ENCODE measurements at places on chromosomes 5 and 9.

DNA sequence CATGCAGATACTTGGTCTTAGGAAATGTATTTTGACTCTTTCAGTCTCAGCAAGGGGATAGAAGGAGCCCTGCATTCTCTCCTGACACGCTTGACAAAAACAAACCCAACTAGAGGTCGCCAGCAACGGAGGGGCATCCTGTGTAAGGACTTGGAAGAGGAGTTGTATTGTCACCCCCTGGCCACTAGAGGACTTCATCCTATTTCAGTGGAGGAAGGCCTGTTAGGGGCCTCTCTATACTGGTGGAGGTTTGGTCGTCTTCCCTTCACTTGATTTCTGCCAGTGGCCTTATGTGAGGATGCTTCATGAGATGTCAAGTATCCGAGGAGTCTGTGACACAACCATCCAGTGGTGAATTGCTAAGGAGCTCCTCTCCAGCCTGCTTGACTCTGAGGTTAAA, 122.8 kb upstream of the STC2 start:
- DNase-seq: peak; percentile 36

DNA sequence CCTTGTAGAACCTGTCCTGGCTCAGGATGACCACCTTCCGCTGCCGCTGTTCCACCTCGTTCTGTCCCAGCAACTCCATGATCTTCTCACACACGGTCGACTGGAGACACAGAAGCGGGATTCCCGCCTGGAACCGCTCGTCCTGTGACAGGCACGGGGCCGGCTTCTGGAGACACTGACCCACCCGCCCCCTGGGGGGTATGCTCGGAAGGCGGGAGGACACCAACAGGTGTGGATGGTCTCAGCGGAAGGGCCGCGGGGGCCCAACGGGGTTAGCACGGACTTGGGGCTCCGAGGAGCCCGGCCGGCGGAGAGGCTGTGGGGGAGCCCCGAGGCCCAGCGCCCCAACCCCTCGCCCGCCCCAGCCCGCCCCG, 530 bp downstream of the UCK1 start:
- peak; percentile 63 for DNase-seq

GRCh38 chr5:132525299-132525724, 18.0 kb downstream of the IL5 start:
- DNase-seq: no peak

GRCh38 chr9:70921136-70921535, 200.3 kb downstream of the TRPM3 start:
- DNase-seq: no peak

DNA sequence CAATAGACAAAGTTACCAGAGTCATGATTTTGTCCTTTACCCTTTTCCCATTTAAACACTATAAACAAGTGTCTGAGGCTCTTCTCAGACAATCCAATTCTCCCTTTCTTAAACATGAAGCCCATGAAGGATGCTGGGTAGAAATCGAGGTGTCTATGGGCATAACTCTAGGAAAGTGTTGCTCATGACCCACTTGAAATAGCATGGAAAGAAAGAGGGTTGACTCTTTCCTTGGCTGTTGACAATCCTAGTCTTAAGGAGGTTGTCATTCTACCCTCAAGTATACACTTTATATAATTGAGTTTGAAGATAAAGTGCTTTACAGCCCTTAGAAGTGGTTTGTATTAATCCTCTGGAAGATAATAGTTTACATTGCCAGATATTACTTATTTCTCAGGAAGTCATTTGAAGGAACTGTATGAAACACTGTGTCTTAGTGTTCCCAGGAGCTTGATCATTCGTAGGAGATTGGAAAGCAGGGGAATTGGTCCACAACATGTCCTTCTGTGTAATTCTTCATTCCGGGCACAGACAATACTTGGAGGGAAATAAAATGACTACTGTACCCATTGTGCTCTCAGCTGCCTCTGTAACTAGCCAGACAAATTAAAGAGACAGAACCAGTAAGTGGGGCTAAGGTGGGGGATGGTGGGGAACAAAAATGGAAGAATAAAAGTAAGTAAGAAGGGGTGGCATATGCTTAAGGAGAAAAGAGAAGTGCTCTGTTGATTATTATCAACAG, 1078.3 kb upstream of the DMAC1 start:
- DNase-seq: no peak

- no peak for DNase-seq
Observed at GRCh38 chr5:67248703-67249589, 52.3 kb upstream of the CD180 start.

GRCh38 chr5:155651-156410, 35.5 kb upstream of the LRRC14B start:
- no peak for DNase-seq

GRCh38 chr5:136004436-136004835, 24.4 kb upstream of the TGFBI start:
- DNase-seq: no peak

- DNase-seq: no peak
Observed at GRCh38 chr5:33300209-33300742, 140.5 kb upstream of the TARS1 start.

- DNase-seq: no peak
Observed at GRCh38 chr9:25254051-25254450, 424.2 kb downstream of the TUSC1 start.

GRCh38 chr9:18208166-18209059, 265.5 kb upstream of the ADAMTSL1 start:
- no peak for DNase-seq

GRCh38 chr9:353077-353476, 138.4 kb downstream of the DOCK8 start:
- DNase-seq: no peak

DNA sequence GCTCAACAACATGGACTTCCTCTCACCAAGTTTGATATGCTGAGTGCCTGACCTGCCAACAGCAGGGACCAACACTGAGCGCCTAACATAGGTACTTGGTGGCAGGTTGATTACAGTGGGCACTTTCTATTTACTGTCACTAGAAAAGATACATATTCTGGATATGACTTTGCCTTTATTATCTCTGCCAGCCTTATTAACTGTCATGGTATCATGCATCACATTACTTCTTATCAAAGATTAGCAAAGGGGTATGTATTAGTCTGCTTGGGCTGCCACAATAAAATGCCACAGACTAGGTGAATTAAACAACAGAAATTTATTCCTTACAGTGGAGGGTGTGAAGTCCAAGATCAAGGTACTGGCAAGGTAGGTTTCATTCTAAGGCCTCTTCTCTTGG, 14.3 kb upstream of the C1QTNF2 start:
- no peak for DNase-seq

GRCh38 chr5:573976-574375, 38.2 kb upstream of the CEP72 start:
- DNase-seq: no peak

DNA sequence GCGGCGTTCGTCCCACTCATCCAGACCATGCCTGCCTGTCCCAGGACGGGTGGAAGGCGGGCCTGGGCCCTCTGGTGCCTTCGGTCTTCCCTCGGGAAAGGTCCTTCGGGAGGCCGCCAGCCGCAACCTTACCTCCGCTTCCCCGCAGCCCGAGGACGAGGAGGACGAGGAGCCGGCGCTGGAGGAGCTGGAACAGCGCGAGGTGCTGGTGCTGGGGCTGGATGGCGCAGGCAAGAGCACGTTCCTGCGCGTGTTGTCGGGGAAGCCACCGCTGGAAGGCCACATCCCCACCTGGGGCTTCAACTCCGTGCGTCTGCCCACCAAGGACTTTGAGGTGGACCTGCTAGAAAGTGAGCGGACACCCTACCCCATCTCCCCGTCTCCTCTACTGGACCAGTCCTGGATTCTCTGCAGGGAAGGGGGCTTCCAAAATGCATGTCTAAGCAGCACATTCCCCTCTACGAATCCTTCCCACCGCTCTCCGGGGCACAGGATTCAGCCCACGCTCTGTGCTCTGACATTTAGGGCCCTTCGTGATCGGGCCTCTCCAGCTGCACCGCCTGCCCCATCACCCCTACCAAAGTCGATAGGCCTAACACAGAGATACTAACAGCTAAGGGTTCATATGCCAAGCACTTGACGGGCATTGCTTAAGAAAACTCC, 1.1 kb downstream of the ARL10 start:
- no peak for DNase-seq

GRCh38 chr5:28743025-28743715, 1704.8 kb upstream of the CDH9 start:
- DNase-seq: no peak

- DNase-seq: no peak
Observed at GRCh38 chr5:176779537-176779936, 30.8 kb upstream of the UNC5A start.

GRCh38 chr5:171906066-171906570, 100.3 kb downstream of the FBXW11 start:
- no peak for DNase-seq

GRCh38 chr9:132099741-132100407, 20.2 kb upstream of the MED27 start:
- no peak for DNase-seq

- DNase-seq: no peak
Observed at GRCh38 chr5:98363157-98363556, 410.3 kb upstream of the RGMB start.

- DNase-seq: no peak
Observed at GRCh38 chr5:36815871-36816270, 60.7 kb upstream of the NIPBL start.
